ENCODE measurements at places on chromosomes 11 and 22.

GRCh38 chr22:39980596-39980995 is 14.2 kb upstream of the FAM83F start:
- no peak for DNase-seq

GRCh38 chr11:95575517-95575916 is 214.1 kb downstream of the FAM76B start:
- no peak for DNase-seq

DNA sequence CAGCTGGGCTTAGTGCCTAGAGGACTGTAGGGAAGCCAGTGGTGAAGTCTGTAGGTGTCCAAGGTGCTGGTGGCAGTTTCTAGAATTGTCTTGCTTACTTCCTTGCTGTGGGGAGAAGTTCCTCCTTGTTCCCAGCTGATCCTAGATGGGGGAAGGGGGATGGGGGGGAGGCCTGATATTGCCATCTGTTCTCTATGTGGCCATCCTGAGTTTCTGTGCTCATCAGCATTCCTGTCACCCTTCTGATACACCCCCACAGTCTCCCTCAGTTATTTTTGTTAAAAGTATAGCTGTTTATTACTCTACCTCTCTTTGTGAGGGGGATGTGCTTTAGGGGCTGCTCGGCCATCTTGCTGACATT is 36.5 kb downstream of the MADD start:
- DNase-seq = no peak

GRCh38 chr22:38829485-38829884 is 14.3 kb downstream of the NPTXR start:
- no peak for DNase-seq

GRCh38 chr11:61019037-61019831 is 47.8 kb downstream of the CD6 start:
- DNase-seq = no peak

- DNase-seq = no peak
Observed at GRCh38 chr22:44331881-44332714, 19.3 kb upstream of the SHISAL1 start.

All from activated CD8-positive, alpha-beta T cell treated with anti-CD3 and anti-CD28 coated beads, Interleukin-2, amount 10 ng/mL, durations not matched to agents 7 days and 5 days (primary cell).